Upper lobe of left lung (tissue), 6 donors: ENCODE measurements at places on chromosomes 6 and 20.
A peak's percentile ranks its signal among the peaks of the same experiment; 100 is the strongest.

DNA sequence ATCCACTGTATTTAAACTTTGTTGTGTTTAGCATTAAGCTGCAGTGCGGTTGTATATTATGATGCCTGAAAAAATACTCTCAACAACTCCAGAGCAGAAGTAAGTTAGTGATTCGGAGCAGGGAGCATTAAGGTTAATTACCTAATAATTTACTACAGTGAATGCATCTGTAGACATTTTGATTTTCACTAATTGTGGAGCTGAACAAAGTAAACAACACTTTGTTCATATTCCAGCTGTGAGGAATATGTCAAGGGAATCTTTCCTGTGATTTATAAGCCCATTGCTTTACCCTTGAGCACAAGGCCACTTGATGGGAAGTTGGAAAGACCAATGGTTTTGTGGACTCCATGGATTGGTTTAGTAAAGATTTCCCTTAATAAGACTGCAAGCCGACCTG is 77.1 kb downstream of the CBLN4 start:
- DNase-seq, result no peak

DNA sequence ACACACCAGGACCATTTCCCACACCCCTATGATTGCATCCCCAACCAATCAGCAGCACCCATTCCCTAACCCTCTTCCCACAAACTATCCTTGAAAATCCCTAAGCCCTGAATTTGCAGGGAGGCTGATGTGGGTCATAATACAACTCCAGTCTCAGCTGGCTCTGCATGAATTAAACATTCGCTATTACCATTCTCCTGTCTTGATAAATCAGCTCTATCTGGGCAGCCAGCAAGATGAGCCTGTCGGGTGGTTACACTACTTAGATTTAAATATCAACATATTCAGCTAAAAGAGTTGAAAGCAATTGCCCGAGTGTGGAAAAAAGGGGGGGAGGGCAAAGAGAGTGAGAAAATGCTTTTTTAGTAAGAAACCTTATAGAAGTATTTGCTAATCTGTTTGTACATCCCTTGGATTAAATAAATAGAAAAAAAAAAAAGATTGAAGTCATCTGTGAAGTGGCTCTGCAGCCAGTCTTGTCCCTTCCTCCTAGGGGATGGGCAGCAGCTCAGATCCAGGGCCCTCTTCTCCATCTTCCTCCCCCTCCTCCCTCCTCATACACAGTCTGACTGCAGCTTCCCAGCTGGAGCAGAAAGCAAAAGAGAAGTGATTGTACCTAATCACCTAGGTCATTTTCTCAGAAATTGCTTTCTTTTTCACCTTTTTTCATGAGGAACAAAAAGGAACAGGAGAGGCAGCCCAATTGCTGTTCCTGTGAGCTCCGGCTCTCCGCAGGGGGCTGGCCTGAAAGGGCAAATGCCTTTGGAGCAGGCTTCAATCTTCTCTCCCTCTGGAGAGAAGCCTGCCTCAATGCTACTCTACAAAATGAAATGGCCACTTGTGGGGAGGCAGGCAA is 356.6 kb upstream of the SULF2 start:
- no peak for DNase-seq

DNA sequence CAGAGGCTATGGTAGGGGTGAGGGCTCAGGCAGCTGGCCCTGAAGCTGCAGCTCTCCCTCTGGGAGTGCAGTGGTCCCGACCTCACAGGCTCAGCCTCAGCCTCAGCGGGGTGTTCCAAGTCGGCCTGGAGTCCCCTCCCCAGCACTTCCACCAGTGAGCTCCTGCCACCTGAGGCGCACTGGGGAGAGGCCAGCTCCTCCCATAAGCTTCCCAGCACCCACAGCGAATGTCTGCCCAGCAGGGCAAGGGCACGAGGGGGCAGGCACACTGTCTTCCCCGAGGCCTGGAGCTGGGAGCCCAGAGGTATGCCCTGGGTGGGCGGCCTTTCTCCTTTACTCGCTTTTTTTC is 53.2 kb upstream of the SLCO4A1 start:
- peak; percentile 40 for DNase-seq

DNA sequence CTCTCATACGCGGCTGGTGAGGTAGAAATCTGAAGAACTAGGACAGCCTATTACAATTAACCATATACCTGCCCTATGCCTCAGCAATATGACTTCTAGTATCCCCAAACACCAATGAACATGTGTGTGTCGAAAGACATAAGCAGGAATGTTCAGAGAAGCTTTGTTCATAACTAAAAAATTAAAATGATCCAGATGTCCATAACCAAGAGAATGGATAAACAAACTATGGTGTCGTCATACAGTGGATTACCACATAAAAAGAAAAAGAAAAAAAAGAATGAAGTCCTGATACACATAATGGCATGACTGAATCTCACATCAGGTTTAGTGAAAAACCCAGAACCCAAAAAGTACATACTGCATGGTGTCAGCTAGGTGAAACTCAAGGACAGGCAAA is 73.9 kb downstream of the MDN1 start:
- DNase-seq, result no peak

DNA sequence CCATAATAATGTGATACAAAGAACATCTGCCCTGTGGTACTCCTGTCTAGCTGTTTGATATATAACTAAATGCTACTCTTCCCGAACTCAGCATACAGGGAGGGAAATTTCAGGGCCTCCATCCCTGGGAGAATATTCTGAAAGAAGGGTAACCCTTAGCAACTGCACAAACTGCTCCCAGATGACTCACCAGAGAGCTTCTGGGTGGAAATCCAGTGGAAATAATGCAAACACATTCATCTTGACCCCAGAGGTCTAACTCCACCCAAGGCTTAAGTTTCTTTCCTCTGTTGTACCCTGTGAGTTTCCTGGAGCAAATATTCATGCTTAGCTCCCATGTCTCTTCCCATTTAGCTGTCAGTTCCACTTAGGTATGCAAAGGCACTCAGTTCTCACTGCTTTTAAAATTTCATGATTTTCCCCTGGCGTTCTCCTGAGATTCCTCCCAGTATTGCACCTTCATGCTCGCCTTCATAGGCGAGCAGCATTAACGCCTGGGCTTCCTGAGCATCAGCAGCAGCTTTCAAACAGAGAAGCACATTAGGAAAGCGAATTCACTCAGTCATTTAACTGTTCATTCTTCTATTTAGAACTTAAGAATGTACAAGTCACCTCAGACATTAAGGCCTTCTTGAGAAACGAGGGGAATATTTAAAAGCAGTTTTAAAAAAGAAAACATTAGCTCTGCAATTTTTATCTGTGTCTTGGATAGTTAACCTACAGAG is 43.8 kb upstream of the LAMA4 start:
- DNase-seq, result no peak

- DNase-seq, result no peak
These were observed 120.2 kb downstream of the AKAP7 start for GRCh38 chr6:131255434-131255833.

DNA sequence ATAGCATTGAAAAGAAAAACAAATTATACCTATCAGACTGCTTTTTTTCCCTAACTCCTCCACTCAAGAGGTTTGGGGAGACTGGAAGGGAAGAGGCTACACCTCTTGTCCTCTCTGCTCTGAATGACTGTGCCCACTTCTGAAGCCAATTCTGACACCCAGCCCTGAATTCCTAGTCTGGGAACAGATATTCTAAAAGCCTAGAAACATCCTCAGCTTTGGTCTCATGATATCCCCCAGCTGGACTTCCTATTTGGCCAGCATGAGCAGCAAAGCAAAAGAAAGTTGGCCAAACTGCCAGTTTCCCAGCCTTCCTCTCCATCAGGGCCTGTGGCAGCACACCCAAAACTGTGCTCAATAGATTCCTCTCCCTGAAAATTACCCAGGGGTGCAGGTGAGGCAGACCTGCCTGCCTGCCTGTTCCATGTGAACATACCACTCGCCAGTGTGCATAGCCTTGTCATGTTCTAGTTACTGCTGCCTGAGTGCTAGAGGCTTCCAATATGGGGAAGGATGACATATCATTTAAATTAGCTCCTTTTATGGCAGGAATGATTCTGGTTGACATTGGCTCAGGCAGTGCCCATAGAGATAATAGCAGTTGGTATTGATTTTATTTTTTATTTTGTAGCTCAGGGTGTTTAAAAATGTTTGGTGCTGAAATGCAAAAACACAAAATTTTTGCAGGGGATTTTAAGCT is 152.1 kb upstream of the RIN2 start:
- no peak for DNase-seq

GRCh38 chr20:43749734-43750294 is 23.0 kb upstream of the GTSF1L start:
- peak; percentile 84 for DNase-seq

GRCh38 chr6:158869826-158870648 is 50.9 kb upstream of the EZR start:
- DNase-seq, result no peak

GRCh38 chr6:3794092-3794491 is 42.6 kb upstream of the PXDC1 start:
- DNase-seq, result no peak

GRCh38 chr20:2984028-2984501 is 59.4 kb upstream of the GNRH2 start:
- no peak for DNase-seq

GRCh38 chr6:25462235-25462897 is 183.2 kb downstream of the CARMIL1 start:
- no peak for DNase-seq

DNA sequence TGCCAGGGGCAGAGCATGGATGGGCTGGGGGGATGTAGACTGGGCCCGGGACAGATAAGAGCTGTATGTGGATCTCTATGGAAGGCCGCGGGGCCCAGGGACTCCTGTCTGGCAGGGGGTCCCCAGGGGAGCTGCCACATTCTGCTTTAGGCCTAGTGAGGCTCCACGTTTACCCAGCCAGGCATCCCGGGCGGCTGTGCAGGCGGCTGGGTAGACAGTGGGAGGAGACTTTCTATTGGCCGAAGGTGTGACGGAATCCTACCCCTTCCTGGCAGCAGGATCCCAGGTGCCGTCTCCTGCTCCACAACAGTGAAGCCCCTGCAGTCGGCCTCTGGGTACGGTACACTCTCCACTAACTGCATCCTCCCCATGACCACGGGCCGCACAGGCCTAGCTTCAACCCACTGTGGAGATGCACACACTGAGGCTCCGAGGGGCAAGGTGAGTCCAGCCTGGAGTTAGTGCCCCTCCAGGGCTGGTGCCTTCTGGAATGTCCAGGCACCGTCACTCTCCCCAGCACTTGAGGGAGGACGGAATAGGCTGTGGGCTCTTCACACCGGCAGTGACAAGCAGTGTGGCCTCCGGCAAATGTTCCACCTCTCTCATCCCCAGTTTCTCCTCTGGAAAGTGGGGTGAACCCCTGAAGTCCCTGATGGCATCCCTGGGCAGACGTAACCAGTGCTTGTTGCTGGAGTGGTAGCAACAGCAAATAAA is 36.8 kb upstream of the ZBP1 start:
- DNase-seq, result peak; percentile 14
